KG1 (cell line): ENCODE measurements at places on chromosomes 7 and 10.

GRCh38 chr7:51308265-51308664 is 8.3 kb downstream of the COBL start:
- DNase-seq: no peak

DNA sequence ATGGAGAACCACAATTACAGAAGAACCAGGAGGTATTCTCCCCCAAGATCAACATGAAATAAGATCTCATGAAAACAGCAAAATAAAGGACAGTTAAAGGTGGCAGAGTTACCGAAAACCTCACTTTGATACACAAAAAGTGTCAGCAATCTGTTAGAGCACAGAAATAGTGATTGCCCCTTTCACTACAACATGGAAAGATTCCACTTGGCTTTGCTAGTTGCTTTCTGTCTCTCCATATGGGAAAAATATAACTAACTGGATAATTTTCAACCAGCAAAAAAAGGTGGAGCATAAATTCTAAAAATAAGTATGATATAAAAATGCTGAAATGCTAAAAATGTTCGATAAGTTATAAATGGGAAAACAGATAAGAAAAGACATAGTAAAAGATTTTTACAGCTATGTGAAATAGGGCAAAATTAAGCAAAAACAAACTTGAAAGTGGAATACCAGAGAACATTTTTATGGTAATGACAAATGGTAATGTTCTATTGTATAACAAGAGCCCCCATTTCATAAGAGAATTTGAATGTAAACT is 90.2 kb downstream of the GPR85 start:
- DNase-seq: no peak

DNA sequence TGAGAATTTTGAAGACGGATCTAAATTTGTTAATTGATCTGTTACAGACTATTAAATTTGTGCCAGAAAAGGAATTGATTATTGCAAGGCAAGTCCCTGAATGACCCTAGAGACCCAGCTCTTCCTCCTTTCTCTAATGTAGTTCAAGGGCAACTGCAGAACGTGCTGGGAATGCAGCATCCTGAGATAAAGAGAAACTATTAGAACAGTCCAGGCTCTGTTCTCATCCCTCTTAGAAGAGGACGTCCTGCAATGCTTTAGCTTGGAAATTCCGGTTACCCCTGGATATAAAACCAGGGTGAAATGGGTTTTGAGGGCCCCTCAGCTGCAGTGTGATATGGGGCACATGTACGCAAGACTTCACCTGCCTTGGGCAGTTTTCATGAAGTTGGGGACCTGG is 67.3 kb downstream of the PTN start:
- DNase-seq: no peak

DNA sequence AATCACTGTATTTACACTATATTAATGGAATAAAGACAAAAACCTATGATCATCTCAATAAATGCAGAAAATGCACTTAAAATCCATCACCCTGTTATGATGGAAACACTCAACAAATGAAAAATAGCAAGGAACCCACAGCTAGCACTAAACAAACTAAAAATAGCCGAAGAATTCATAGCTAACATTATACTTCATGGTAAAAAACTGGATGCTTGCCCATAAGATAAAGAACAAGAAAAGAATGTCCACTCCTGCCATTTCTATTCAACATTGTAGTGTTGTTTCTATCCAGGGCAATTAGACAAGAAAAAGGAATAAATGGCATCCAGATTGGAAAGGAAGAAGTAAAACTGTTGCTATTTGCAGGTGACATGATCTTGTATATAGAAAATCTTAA is 142.1 kb downstream of the STK31 start:
- DNase-seq: no peak

DNA sequence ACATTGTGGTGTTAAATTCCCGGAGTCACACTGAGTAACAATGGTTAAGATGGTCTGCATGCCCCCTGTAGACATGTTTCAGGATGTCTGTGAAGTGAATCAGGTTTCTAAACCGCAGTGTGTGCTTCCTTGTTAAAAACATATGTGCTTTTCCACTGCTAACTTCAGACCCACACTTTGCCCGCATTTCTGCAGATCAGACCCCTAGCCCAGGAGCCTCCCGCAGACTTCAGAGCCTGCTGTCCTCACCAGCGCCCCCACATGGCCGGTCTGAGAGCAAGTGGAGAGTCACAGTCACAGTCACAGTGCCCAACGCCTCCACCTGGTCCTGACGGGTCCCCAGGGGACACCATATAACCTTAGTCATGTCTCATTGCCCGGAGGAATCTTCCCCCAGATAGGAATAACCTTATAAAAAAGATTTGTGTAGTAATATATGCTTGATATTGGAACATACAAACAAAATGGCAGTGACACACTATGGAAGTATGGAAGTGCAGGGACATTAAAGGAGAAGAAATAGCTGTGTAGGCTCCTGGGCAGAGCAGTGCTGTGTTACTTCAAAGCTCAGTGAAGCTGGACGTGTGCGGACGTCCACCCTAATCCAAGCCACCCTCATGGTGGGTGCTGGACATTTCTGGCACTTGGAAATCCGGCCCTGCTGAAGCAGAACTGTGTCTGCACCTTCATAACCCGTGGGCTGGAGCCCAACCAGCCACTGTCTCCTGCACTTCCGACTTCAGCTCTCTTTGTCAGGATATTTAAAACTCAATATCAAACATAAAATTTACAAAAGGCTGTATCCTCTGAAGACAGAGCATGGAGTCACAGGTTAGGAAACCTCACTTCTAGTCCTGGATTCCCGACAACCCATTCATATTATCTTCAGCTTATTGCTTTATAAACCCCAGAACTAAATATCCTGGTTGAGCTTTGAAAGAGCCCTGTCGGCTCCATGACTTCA is 29.0 kb downstream of the GSTO2 start:
- no peak for DNase-seq

- no peak for DNase-seq
These were observed 83.5 kb downstream of the BRAF start for GRCh38 chr7:140841166-140841715.

- DNase-seq: no peak
These were observed 30.4 kb downstream of the PLAU start for GRCh38 chr10:73941300-73941699.

DNA sequence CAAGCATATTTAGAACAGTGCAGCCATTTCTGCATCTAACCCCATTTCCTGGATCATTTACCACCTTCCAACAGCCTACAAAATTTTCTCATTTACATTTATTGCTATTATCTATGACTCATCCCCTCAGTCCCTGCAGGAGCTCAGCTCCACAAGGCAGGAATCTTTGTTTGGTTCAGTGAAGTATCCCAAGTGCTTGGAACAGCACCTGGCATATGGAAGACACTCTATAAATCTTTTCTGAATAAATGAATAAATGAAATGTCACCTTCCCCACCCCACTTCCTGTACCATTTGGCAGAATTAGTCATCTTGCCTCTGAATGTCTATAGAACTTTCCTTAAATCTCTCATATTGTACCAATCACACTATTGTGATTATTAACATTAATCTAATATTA is 110.7 kb downstream of the HIP1 start:
- DNase-seq: no peak

DNA sequence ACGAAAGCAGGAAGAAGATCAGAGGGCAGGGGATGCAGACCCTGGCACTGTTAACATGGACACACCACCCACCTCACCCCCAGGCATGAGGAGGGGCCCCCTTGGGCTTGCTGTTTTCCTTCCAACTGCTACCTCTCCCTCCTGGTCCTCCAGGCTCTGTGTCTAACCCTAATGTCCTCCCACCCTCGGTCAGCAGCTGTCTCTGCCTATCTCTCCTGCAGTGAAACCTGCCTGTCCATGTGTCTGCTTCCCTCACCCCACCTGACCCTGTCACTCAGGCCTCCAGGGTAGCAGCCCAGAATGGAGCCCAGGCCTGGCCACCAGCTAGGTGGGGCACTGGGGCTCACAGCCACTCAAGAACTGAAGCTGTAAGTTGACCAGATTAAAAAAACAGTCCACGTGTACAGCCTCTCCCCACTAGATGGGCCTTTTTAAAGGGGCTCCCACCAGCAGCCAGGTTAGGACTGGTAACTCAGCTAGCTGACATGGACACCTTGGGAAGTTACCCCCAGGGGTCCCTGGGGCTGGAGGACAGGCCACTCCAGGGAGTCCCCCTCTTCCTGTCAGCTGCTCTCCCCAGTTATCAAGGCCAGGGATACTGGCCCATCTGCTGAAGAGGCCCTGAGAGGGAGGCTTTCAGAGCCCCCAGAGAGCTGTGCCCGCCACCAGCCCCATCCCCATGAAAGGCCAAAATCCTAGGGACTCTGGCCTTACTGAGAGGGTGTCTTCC is 1.5 kb downstream of the SMARCD3 start:
- no peak for DNase-seq

DNA sequence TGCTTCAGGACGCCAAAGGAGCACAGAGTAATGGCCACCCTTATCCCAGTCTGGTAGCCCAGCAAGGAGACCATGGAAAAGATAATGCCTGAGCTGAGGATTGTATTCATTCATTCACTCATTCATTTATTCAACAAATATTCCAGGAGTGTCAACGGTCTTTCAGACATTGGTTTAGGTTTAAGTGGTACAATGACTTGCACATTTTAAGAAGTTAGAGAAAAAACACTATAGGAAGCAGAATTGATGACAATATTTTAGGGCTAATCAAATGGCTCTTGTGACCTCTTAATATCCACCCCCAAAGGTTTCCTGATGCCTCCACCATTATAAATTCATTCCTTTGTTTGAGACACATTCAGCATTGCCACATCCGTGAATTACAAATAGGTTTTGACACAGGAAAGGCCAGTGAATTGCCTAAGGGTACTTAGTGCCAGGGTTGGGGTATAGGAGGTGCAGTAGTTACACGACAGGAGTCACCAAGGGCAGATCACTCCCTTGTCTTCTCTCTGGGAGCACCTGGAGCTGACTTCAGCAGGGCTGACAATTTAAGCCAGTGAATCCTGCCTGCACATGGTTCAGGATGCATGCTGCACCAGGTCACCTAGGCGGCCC is 269.5 kb downstream of the CREB5 start:
- no peak for DNase-seq
